Caki2 (cell line): ENCODE measurements at places on chromosomes 11 and 22. TPM values are rescaled to one million over a fixed set of nuclear protein-coding genes. Genes with fewer than 3 reads are reported as not detected.

- DNase-seq = no peak
Observed at GRCh38 chr11:70112017-70112434, 33.9 kb downstream of the ANO1 start.

- DNase-seq = peak; percentile 94
Observed at GRCh38 chr11:86174101-86175046, 70.2 kb upstream of the EED start.

Gene MMP27
- not detected in 2 replicates for total RNA-seq

DNA sequence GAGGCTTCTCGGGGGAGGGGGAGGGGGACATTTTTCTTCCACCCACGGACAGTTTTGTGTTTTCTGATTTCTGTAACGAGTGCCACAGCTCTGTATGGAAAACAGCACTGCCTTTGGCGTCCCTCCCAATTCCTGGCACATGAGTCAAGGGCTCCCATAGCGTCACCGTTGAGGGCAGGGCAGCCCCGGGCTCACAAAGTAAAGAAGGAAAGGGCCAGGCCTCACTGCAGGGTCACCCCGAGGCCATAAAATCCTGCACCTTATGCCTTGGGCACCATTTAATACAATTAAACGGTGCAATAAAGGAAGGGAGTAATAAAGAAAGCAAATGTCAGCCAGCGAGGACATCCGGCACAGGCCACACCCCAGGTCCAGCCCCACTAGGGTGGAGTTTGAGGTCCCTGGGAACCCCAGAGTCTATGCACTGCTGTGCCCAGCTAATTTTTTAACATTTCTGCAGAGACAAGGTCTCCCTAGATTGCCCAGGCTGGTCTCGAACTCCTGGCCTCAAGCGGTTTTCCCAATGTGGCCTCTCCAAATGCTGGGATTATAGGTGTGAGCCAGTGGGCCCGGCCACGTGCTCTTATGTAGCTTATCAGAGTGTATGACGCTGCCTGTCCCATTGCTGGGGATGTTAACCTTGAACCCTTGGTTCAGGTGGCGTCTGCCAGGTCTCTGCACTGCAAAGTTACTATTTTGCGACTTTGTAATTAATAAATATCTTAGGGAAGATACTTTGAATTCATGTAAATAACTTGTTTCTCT lies 13.6 kb upstream of the MUC2 start:
- peak; percentile 33 for DNase-seq

GRCh38 chr11:123233280-123233974 lies 38.4 kb upstream of the CLMP start:
- DNase-seq = no peak

Gene CHRM1
- total RNA-seq = not detected in 2 replicates

GRCh38 chr11:44125598-44125997 lies 30.1 kb downstream of the EXT2 start:
- DNase-seq = no peak

- DNase-seq = no peak
Observed at GRCh38 chr11:1384199-1384970, 5.3 kb upstream of the BRSK2 start.

Gene SLC29A2
- total RNA-seq = not detected in 2 replicates

- no peak for DNase-seq
Observed at GRCh38 chr11:112012874-112013273, 12.3 kb upstream of the DLAT start.

DNA sequence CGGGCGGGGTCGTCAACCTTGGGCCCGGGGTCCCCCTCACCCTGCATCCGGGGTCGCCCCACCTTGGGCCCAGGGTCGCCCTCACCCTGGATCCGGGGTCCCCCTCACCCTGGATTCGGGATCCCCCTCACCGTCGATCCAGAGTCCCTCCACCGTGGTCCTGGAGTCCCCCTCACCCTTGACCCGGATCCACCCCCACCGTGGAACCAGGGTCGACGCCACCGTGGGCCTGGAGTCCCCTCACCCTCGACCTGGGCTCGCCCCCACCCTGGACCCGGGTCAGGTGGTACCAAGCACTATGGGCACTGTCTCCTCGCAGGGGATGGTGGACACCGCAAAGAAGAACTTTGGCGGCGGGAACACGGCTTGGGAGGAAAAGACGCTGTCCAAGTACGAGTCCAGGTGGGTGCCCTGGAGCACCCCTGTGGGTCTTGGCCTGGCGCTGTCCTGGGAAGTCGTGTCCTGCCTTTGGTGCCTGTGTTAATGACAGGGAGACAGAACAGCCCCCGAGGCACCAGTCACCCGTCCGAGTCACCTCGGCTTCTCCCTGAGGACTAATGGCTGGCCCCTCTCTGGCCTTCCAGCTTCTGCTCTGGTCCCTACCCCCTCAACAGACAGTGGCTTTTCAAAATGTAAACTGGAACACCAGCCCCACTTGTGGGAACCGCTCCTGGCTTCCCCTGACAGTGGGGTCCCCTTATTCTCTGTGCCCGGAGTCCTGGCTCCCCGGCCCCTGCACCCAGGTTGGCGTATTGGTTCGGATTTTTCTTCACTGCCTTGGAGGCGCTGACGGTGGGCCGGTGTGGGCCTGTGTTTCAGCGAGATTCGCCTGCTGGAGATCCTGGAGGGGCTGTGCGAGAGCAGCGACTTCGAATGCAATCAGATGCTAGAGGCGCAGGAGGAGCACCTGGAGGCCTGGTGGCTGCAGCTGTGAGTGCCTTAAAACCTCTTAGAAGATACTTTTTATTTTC lies 762 bp downstream of the CRELD2 start:
- no peak for DNase-seq

DNA sequence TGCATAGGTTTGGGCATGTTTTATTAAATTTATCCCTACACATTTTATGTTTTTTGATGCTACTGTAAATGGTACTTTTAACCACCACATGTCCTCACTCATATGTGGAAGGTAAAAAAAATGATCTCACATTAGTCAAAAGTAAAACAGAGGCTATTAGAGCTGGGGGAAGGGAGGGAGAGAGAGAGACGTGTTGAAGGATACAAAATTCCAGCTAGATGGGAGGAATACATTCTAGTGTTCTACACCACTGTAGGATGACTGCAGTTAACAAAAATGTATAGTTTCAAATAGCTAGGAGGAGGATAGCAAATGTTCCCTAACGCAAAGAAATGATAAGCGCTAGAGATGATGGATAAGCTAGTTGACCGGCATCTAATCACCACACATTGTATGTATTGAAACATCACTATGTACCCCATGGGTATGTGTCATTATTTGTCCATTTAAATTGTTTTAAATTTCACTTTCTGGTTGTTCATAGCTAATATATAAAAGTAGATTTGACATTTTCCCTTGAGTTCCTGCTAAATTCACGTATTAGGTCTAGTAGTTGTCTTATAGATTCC lies 9.9 kb upstream of the GNB1L start:
- no peak for DNase-seq

DNA sequence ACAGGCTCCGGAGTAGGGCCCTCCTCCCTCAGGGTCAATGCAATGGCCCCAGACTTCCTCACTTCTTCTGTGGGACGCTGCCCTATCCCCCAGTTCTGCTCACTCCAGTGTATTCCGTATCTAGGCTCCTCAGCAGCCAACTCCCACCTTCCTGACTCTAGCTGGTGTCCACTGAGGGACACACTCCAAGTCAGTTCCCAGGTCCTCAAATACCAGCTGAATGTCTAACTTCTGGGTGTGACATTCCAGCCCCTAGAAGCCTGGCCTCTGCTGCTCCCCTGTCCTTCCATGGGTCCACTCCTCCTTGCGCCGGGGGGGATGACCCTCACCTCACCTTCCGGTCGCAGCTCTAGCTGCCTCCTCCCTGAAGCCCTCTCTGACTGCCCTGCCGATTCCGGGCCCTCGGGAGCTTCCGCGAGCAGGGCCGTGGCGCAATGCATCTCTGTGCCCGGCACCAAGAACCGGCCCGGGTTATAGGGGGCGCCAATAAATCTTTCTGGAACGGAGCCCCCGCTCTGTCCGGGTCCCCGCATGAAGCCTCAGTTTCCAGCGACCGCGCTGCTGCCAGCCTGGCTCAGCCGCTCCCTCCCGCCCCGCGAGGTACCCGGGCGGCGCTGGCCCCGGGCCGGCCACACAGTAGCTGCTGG lies 15.4 kb downstream of the BAD start:
- DNase-seq = peak; percentile 50

DNA sequence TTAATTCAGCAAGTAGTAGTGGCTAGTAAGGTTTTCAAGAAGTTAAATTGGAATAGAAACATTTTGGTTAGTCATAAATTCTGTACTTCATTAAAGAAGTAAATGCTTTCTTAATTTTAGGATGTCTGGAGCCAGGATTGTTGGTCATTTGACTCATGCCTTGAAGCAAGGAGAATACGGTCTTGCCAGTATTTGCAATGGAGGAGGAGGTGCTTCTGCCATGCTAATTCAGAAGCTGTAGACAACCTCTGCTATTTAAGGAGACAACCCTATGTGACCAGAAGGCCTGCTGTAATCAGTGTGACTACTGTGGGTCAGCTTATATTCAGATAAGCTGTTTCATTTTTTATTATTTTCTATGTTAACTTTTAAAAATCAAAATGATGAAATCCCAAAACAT lies 25.8 kb downstream of the ACAT1 start:
- no peak for DNase-seq

Gene DEFB131B
- not detected in 2 replicates for total RNA-seq

DNA sequence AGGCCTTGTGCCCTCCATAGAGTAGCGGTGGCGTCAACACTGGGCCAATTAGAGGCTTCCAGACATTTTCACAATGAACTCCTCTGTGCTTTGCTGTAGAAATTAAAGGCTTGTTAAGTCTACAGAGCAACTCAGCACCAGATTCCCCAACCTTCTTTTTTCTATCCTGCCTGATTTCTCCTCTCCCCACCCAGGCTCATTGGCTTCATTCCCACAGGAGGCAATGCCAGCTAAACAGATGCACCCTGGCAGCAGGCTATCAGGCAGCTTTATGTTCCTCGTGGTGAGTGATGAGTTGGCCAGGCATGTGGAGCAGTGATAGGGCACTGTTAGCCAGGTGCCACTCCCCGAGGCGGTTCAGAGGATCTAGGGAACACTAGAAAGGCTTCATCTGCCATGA lies 4.8 kb downstream of the DIXDC1 start:
- DNase-seq = no peak

- no peak for DNase-seq
Observed at GRCh38 chr22:50201191-50202129, 649 bp downstream of the SELENOO start.

Gene YPEL4
- total RNA-seq = 0.14 TPM in 1 of 2 replicates, not detected in the other

Gene SCUBE2
- 4.3 TPM in 1 of 2 replicates, not detected in the other for total RNA-seq

DNA sequence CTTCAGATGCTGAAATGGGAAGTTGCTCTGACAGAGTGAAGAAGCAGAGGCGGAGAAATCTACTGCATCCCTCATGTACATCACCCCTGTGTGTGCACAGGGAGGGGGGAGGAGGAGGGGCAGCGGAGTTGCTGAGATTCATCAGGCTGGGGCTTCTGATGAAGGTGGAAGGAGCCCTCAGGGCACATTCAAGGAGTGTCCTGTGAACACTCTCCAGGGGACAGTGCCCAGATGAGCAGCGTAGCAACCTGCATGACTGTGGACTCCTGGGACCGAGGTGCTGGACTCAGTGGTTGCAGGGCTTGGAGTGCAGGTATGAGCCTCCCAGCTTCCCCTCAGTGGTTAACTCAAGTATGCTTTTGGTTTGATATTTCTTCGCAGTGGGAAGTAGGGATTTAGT lies 257.8 kb upstream of the B3GAT1 start:
- DNase-seq = no peak

GRCh38 chr11:1574933-1575242 lies 2.8 kb upstream of the DUSP8 start:
- DNase-seq = no peak

GRCh38 chr22:48979482-48979881 lies 848.2 kb downstream of the BRD1 start:
- DNase-seq = no peak

- no peak for DNase-seq
Observed at GRCh38 chr22:25407226-25407858, 157.1 kb upstream of the GRK3 start.

DNA sequence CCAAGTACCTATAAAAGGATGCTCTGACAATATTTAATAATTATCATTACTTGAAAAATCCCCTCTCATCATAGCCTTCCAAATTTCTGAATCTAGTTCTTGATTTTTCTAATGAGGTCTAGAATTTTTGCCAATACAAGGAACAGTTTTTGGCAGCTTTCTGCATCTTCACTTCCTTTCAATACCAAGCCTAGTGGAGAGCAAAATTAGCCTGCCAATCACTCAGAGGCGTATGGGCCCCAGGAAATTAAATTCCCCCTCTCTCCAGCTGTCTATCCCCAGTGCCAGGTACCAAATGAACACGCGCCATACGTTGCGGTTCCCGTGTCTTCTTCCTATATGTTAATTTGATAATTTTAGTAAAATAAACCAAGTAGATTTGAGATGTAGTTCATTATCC lies 293.9 kb downstream of the NTM start:
- DNase-seq = no peak

Gene INSC
- not detected in 2 replicates for total RNA-seq

Gene CEP126
- 0.46 and 0.54 TPM in 2 replicates for total RNA-seq

Gene PRRG4
- 2.3 and 2.6 TPM in 2 replicates for total RNA-seq

DNA sequence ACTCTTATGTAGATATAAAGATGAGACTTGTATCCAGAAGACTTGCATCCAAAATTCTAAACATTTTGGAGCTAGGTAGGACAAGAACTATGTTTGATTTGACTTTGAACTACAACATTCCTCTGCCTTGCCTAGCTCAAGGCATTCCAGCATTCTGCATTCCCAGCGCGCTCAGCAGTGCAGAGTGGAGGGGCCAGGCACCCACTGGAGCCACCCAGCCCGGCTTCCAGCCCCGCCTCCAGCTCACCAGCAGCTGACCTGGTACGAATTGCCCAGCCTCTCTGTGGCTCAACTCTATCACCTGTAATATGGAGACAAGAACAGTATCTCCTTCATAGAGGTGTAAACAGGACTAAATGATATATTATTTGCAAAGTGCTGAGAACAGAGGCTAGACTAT lies 28.8 kb downstream of the PRDM10 start:
- no peak for DNase-seq

DNA sequence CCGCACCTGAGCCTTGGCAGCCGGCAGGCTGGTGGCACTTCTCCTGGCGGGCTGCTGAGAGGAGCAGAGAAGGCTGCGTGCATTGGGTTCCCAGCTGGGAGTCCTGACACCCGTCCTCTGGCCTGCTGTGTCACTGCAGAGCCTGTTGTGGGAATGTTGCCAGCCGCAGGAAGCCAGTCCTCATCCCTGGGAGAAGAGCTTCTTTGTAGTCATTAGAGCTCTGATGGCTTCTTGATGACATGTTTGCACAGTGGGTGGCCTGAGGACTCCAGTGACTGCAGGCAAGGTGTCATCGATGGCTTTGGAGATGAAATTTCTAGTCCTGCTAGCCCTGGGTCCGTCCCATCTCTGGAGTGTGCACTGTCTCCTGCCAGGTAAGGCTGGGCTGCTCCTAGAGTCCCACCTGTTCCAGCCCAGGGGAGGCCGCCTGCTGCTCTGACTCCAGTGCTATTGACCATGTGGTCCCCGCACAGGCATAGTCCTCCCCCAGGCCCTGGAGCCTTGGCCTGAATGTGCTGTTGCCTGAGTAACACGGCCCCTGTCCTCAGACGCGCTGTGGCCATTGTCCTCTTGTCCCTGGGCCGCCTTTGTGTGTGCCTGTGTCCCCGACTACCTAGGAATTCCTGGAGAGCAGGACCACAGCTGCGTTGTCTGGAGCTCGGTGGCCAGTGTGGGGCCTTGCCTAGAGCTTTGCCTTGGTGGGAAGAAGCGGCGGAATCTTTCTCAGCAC lies 129.2 kb downstream of the CACNA1I start:
- no peak for DNase-seq
